ENCODE measurements at places on chromosomes 5 and 9.

DNA sequence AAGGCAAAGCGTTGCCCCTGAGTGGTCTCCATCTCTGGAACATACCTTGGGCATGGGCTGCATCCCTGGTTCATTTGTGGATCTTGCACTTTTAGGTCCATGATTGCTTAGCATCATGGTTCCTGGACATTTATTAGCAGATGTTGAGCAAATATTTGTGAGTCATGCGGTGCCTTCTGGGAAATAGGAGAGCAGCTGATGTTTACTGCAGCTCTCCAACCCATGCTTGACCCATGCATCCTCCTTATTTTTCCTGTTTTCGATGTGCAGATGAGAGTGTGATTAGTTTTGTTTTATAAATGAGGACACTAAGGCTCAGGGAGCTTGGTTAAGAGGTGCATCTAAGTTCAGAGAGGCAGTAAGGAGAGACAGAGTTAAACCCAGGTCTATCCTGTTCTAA lies 253.7 kb downstream of the ICE1 start:
- DNase-seq, result no peak

- no peak for DNase-seq
Observed at GRCh38 chr5:143889986-143890385, 78.0 kb downstream of the HMHB1 start.

GRCh38 chr5:59587489-59588337 lies 305.8 kb downstream of the PDE4D start:
- DNase-seq, result peak; percentile 43

GRCh38 chr5:73238873-73239272 lies 65.9 kb downstream of the TMEM174 start:
- no peak for DNase-seq

GRCh38 chr5:12399868-12400267 lies 495.6 kb upstream of the CTNND2 start:
- DNase-seq, result no peak

DNA sequence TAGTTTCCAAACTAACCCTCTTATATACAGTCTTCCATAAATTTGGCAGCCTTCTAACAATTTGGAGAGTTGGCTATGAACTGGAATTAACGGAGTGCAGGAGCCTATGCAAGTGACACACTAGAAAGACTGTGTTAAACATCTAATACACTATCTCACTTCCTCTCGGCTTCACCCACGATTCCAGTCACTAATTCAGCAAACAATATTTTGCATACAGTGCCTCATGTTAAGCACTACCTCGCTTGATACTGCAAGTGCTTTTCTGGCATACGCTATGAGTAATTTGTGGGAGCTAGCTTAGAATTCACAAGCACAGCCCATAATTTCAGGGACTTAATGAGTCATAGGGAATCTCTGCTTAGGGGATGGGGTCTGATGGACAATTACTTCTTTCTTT lies 102.5 kb downstream of the ST8SIA4 start:
- no peak for DNase-seq

GRCh38 chr5:89998519-89999305 lies 410.8 kb downstream of the CETN3 start:
- DNase-seq, result no peak

DNA sequence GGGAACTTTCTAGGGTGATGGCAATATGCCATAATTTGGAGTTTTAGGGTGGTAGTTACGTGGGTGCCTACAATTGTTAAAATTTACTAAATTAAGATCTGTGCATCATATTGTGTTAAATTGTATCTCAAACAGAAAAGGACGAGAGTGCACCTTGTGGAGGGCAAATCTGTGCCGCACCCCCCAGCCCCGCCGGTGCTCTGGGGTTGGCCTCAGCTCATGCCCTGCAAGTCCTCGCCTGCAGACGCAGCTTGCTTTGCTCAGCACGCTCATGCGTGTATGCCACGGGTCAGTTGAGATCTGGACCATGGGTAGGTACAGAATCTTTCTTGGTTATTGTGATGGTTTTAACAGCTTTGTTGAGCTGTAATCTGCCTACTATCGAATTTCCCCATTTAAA lies 33.7 kb upstream of the FCN1 start:
- no peak for DNase-seq

DNA sequence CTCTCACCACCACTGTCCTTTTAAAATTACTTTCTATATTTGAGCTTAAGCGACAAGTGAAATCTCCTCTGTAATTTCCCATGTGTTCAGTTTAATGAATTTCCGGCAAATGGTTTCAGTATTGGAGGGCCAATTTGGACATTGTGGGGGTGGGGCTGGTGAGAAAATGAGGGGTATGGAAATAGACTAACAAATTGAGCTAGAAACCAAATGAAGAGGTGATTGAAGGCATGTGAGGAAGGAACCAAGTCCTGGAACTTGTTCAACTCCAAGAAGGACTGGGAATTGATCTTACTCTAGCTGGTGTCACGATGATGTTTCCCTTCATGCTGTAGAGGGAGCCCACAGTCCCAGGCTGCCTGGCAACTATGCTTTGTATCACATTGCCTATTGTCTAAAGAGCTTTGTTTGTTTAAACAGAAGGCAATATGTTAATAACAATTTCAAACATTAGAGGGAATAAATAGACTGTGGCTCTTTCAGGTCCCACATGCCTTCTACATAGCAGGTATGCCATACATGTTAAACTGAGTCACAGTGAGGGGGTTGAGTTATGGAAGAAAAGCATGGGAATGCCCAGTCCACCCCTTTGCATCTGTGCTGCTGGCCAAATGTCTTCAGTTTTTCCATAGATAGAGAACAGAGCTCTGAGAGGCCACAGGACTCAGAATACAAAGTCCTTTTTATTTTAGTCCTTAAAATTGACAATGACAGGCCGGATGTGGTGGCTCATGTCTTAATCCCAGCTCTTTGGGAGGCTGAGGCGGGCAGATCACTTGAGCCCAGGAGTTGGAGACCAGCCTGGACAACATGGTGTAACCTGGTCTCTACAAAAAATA lies 25.0 kb upstream of the MATR3 start:
- no peak for DNase-seq

- DNase-seq, result no peak
Observed at GRCh38 chr5:123441408-123441807, 18.2 kb upstream of the CEP120 start.

DNA sequence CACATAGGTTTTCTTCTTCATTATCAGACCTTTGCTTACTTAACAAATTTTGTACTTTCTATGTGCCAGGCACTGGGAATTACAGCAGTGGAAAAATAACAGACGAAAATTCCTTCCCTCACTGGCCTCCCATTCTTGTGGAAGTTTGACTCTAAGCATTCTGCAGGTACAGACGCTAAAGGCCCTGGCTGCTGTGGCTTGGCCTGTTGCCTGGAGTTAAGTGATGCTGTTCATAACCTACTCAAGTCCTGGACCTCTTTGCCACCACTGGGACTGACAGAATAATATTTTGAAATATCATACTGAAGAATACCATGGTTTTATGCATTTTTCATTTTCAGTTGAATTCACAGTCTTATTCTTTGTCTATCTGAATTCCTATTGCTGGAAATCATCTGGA lies 97.3 kb upstream of the SPATA31C2 start:
- no peak for DNase-seq

DNA sequence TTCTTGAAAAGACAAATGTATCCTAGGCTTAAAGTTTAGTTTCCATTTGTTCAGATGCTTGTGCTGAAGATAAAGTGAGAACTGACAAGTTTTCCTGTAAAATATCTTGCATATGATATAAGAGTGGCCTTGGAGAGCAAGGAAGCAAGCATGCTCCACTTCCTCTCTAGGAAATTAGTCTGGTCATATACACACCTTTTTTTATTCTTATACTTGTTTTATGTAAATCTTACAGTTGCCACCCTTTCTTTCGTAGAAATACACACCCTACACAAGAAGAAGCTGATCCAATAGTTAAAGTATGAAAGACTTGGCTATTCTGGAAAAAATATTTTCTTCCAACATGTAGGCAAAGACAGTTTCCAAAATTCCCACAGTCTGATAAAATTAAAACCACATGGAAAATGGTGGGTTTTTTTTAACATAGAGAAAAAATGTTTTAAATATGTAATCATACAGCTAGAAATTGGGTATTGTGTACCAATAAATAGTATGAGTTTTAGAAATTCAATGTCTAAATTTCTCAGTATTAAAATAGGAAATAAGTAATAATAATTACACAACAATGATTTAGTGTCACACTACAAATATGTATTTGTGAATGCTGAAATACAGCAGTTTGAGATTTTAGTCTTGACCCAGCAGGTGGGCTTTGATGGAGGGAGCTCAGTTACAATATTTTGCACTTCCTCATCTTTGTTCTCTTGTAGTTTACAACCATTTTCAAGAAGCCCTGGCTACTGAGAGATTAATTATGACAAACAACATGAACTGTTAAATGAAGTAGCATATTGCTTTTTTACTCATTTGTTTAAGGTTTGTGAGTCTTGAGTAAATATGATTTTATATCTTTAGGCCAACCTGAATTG lies 185.7 kb upstream of the GNA14 start:
- no peak for DNase-seq

GRCh38 chr5:132013006-132013689 lies 1.7 kb upstream of the ACSL6 start:
- no peak for DNase-seq

DNA sequence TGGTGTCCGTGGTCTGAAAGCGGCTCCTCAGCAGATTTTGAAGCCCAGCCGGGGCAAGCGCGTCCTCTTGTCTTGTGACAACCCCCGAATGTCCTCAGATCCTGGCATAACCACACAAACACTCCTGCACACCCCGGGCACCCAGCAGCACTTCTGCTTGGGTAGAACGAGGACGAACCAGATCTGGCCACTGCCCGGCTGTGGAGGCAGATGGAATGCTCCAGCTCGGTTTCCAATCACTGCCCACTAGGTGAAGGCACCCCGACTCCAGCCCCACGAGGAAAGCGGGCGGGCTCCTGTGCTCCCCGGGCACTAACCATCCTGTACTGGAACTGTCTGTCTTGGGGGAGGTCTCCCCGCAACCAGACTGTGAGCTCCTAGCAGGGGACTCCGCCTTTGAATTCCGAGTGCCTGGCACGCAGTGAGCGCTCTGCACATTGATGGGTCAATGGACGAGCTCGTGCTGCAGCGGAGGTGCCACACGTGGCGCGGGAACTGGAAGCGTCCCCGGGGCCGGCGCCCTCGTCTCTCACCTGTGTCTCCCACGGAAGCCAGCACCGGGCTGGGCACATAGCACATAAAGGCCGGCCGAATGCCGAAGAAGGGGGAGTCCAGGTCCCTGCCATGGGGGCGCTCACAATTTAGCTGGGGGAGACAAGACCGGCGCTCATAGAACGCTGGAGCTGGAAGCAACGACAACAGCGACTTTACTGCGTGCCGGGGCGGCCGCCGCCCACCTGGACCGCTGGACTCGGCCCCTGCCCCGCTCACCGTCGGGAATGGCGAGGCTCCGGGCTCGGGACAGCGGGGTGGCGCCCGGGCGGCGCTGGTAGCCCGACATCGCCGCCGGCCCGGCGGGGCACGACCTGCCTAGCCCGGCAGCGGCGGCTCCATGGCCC lies 608 bp downstream of the ENTR1 start:
- DNase-seq, result no peak

DNA sequence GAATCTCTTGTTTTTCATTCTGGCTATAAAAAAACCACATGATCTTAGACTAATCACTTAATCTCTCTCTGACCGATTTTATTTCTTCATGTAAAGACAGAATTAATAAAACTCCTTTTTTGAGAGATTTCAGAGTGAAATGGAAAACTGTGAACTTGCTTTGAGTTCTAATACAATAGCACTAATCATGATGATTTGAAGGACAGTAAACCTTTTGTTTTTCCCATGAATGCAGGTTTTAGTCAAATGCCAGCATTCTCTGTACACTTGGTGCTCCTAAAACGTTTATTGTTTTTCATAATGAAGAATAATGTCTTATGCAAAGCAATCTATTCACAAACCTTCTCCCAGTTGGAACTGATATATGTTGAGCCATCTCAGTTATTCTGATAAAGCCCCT lies 86.8 kb downstream of the SLC24A2 start:
- no peak for DNase-seq
